ENCODE measurements at places on chromosomes 1 and 21. TPM values are rescaled to one million over a fixed set of nuclear protein-coding genes. Genes with fewer than 3 reads are reported as not detected.

The C1orf87 gene
- not detected for total RNA-seq

The IFI6 gene
- 23.2 TPM for total RNA-seq

The RO60 gene
- 341 TPM for total RNA-seq

The GCLM gene
- total RNA-seq = 6.6 TPM

The PIGK gene
- total RNA-seq = 19.4 TPM

The RIPPLY3 gene
- not detected for total RNA-seq

The F13B gene
- total RNA-seq = not detected

The RSPH1 gene
- total RNA-seq = 0.94 TPM

The S100A8 gene
- total RNA-seq = 1.6 TPM

The DIRAS3 gene
- 1.9 TPM for total RNA-seq

The SIK1 gene
- 13.1 TPM for total RNA-seq

The CYP4A11 gene
- total RNA-seq = 0.31 TPM

The MOB3C gene
- 2.8 TPM for total RNA-seq

The CD84 gene
- 1.6 TPM for total RNA-seq

The FYB2 gene
- total RNA-seq = 0.94 TPM

The GSTM4 gene
- total RNA-seq = 6.6 TPM

The VANGL2 gene
- 27.5 TPM for total RNA-seq

The RGS8 gene
- 10.3 TPM for total RNA-seq

The HSD11B1 gene
- total RNA-seq = not detected

The TSNAX gene
- 38.2 TPM for total RNA-seq

The SFPQ gene
- total RNA-seq = 790 TPM

The DPH5 gene
- 31.9 TPM for total RNA-seq

The DMBX1 gene
- total RNA-seq = not detected

The HRNR gene
- total RNA-seq = not detected

The AIRE gene
- not detected for total RNA-seq

The OR10J1 gene
- not detected for total RNA-seq

The SSR2 gene
- total RNA-seq = 185 TPM

The AJAP1 gene
- 16.6 TPM for total RNA-seq
